HT1080 (cell line): ENCODE measurements at places on chromosomes 12 and 14. TPM values are rescaled to one million over a fixed set of nuclear protein-coding genes. Genes with fewer than 3 reads are reported as not detected.
A peak's percentile ranks its signal among the peaks of the same experiment; 100 is the strongest.

GRCh38 chr14:99323603-99324185 lies 51.7 kb upstream of the BCL11B start:
- no peak for DNase-seq

Gene CDC42BPB
- 42.1 and 54.3 TPM in 2 replicates for total RNA-seq

DNA sequence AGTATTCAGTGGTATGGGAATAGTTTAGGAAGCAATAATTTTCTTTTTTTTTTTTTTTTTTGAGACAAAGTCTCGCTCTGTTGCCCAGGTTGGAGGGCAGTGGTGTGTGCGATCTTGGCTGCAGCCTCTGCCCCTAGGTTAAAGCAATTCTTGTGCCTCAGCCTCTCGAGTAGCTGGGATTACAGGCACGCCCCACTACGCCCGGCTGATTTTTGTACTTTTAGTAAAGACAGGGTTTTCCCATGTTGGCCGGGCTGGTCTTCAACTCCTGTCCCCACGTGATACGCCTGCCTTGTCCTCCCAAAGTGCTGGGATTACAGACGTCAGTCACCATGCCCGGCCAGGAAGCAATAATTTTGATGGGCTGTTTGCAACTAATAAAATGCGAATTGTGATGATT lies 62.1 kb downstream of the ATG14 start:
- DNase-seq = no peak

Gene CD9
- 35.8 and 41.8 TPM in 2 replicates for total RNA-seq

Gene TAS2R30
- 0.23 and 0.27 TPM in 2 replicates for total RNA-seq

Gene CD69
- total RNA-seq = 0.16 TPM in 1 of 2 replicates, not detected in the other

Gene NXPH4
- 11.9 and 17.1 TPM in 2 replicates for total RNA-seq

GRCh38 chr12:6372403-6373003 lies 2.9 kb downstream of the SCNN1A start:
- peak; percentile 93 for DNase-seq

Gene NTS
- 0.56 TPM in 1 of 2 replicates, not detected in the other for total RNA-seq

Gene FAR2
- total RNA-seq = 10.1 and 12.4 TPM in 2 replicates

- DNase-seq = no peak
Measured at GRCh38 chr12:95126736-95127135, 53.3 kb upstream of the NR2C1 start.

GRCh38 chr12:81084811-81085350 lies 7.0 kb downstream of the ACSS3 start:
- DNase-seq = no peak

Gene KLRK1
- total RNA-seq = not detected in 2 replicates

Gene LPAR5
- total RNA-seq = 0.27 and 0.29 TPM in 2 replicates

DNA sequence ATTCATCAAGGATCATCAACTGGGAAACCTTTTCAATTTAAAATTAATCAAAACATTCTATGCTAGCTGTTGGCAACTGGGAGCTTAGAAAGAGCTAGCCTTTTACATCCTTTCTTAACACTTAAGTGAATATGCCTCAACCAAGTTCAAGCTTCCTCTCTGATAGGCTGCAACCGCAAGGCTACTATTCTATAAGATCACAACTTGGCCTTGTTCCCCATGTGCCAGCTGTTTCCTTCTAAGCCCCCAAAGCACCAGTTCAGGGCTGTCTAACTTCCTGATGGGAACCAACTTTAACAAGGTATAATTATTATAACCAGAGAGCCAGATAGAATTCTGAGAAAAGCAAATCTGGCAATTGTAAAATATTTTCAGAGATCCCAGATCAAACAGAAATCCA lies 37.0 kb downstream of the KCNC2 start:
- DNase-seq = no peak

Gene CEP83
- total RNA-seq = 8.1 and 11.6 TPM in 2 replicates

DNA sequence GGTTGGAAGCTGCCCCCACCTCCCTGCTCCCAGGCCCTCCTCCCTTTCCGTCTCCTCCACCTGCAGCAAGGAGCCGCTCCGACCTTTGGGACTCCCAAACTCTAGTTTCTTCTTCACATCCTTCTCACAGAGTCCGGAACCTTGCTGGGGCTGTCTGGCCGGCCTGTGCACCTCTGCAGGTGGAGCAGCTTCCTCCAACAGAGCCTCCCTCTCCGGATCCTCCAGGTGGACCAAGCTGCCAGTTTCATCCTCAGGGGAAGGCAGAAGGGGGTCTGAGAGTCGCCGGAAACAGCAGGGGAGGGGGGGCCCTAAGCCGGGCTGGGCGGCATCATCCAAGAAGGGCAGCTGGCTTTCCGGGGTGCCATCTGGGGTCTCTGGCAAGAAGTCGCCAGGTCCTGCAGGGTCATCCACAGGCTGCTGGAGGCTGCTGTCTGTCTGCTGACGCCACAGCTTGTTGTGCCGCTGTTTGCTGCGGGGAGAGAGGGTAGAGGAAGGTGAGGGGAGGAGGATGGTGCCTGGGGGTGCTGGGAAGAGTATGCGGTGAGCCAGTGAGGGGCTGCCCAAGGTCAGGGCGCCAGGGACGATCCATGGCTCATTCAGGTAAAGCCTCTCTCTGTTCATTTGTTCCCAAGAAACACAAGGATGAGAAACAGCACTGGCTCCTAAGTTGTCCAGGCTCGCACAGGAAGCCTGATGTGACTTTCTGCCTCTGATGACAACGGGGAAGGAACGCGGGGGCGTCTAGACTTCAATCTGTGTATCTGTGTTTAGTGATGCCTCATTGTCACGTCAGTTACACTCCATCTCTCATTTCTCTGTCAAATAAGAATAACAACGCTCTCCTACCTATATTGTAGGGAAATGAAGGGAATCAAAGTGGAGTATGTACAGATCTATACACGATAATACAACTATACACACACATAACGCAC lies 61.3 kb upstream of the CORO1C start:
- no peak for DNase-seq

GRCh38 chr14:50560931-50561285 lies 963 bp downstream of the ATL1 start:
- no peak for DNase-seq

DNA sequence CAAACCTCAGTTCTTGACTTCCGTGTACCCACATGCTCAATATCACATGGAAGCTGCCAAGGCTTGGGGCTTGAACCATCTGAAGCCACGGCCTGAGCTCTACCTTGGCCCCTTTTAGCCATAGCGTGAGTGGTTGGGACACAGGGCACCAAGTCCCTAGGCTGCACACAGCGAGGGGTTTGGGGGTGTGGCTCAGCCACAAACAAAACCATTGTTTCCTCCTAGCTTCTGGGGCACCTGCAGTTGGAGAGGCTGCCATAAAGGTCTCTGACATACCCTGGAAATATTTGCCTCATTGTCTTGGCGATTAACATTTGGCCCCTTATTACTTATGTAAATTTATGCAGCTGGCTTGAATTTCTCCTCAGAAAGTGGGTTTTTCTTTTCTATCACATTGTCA lies 628.6 kb downstream of the NRXN3 start:
- no peak for DNase-seq
